MV-4-11 (cell line): ENCODE measurements at places on chromosomes 3 and 15.
A peak's percentile ranks its signal among the peaks of the same experiment; 100 is the strongest.

DNA sequence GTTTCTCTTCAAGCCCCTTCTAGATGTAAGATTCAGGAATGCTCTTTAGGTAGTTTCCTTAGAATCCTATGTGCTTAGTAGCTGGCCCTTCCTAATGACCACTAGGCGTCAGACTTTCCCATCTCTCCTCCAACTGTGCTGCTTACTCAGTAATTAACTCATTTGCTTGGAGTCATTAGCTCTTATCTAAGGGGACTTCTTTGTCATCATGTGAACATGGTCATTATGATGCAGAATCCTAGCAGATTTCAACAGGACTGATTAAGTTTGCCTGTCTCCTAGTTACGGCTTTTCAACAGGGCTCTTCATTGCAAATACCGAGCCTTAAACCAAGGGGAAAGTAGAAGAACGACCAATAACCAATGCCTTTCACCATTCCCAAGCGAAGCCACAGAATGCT, 46.4 kb downstream of the GJD2 start:
- peak; percentile 38 for DNase-seq

- DNase-seq = no peak
Measured at GRCh38 chr3:99084156-99084555, 182.7 kb upstream of the DCBLD2 start.

DNA sequence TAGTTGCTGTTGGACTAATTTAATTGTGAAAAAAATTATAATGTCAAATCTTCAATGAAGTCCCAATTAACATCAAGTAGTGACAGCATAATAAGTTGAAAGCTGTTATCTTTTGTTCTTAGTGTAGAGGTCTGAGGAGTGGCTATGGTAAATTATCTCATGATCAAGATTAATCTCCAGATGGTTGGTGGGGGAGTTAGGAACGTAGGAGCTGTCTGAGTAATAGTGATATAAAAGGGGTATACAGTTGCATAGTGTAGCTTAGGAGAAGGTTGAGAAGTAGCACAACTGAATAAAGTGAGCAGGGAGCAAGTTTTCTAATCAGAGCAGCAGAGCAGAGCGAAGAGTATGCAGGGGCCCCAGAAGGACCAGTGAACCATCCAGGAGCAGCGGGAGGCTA, 19.5 kb downstream of the TMOD2 start:
- DNase-seq = no peak

GRCh38 chr3:143375698-143376097, 256.1 kb downstream of the CHST2 start:
- DNase-seq = no peak

DNA sequence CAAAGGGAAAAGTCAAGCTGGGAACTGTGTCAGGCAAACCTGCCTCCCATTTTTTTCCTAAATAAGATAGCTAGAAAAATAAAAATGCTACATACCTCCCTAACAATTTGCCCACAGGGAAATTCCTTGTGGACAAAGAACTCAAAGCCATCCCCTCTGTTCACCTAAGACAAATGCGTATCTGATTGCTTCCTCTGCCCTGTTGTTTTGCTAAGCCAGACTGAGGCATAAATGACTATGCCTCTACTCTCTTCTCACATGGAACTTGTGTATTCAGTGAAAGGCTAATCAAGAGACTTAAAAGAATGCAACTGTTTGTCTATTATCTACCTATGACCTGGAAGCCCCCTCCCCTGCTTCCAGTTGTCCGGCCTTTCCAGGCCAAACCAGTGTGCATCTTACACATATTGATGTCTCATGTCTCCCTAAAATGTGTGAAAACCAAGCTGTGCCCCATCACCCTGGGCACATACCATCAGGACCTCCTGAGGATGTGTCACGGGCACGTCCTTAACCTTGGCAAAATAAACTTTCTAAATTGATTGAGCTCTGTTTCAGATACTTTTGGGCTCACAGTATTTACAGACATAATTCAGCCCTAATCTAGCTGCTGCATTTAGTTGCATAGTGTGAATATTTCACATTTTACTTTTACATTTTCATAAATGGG, 15.8 kb downstream of the CHD2 start:
- DNase-seq = no peak

DNA sequence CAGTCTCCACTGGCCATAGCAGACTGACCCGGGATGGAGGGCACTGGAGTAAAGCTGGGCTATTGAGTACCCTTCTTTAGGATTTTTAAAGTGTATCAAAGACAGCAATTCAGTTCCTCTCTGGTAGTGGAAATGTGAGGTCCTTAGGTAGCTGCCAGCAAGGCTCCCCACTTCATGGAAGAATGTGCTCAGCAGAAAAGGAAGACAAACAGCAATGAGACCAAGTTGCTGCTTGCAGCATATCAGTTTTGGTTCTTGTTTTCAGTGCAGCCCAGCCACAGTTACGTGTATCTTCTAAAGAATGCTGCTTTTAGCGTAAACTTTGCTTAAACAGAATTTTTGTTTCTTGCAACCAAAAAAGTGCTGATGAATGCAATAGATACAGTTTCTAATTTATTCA, 374.0 kb upstream of the CBLB start:
- peak; percentile 76 for DNase-seq

- no peak for DNase-seq
Measured at GRCh38 chr3:75768303-75769017, 16.9 kb downstream of the ZNF717 start.

DNA sequence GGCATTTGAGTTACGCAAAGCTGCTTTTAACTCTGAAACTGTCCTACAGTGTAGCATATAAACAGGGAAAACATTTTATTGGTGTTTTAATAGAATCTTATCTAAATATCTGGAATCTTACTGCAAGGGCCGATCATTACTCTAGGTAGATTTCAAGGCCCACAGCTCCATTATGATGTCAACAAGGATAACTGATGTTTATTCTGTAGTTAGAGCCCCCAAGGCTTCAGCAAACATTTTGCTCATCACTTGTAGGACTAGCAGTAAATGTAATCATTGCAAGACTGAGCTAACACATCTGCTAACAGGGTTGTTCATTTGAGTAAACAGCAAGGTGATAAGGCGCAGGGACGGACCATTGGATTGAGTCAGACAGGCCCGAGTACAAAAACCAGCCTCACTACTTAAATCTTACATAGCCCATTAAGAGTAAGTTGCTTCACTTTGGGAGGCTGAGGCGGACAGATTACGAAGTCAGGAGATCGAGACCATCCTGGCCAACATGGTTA, 332.5 kb upstream of the TPRG1 start:
- no peak for DNase-seq

GRCh38 chr15:50543556-50543955, 2.9 kb downstream of the USP50 start:
- DNase-seq = no peak

DNA sequence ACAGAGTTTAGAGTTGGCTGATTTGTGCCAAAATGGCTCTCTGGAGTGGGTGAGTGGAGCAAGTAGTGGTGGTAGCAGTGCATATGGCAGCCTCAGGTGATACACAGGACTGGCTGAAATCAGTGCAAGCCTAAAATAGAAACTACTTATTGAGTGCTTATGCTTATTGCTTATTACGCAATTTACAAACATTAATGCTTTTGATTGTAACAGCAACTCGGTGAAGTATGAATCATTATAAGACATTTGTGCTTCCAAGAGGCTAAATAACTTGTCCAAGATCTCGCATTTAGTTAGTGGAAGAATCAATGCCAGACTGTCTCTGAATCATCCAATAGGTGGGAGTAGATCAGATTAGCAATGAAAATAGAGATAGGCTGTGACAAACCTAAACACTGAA, 353.8 kb downstream of the NAALADL2 start:
- DNase-seq = no peak

DNA sequence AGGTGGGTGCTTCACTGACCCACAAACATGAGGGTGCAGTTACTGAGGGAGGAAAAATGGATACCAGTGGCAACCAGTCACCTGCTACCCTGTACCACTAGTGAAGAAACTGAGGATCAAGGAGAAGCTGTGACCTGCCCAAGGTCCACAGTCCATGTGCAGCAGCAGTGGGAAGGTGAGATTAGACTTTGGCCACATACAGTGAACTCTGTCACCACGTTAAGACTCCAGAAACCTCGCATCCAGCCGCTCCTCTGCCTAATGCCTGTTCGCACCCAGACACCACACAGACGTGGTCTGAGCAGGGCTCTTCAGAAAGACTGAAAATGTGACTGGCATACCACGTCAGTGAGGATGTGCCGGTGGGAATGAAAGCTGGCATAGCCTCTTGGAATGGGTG, 20.0 kb downstream of the TPRA1 start:
- no peak for DNase-seq

DNA sequence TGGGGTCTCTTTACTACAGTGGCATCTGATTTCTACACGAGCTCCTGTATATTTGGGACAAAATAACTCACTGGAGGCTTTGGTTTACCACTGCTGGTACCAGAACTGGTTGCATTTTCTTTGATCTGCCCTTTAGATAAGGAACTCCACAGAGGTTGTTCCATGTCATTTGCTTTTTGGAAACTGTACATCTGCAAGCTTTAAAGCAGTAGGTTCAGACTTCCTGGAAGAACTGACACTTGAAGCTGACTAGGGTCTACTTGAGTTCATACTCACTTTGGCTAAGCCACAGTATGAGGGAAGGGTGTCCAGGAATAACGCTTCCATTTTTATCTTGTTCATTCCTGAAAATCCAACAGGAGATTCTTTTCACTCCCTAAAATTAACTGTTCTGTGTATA, 86.4 kb downstream of the WWTR1 start:
- no peak for DNase-seq

- no peak for DNase-seq
Measured at GRCh38 chr3:112602217-112602838, 38.6 kb downstream of the CCDC80 start.

DNA sequence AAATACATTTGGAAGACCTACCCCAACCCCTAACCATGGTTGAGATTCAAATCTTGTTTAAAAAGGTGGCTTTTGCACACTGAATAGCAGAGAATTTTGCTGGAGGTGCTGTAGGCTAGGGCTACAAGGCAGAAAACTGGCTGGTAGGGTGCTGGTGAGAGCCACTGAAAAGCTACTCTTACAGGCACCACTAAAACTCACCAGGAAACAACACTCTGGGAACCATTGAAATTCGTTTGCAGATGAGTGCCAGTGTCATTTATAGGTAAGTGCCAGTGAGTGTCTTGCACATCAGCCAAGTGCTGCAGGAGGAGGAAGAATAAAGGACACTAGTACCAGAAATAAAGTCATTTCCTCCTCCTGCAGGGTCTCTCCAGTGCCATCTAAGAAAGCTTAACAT, 610.2 kb downstream of the ZNF385D start:
- no peak for DNase-seq

GRCh38 chr15:31556494-31557150, 230.0 kb downstream of the KLF13 start:
- DNase-seq = no peak

DNA sequence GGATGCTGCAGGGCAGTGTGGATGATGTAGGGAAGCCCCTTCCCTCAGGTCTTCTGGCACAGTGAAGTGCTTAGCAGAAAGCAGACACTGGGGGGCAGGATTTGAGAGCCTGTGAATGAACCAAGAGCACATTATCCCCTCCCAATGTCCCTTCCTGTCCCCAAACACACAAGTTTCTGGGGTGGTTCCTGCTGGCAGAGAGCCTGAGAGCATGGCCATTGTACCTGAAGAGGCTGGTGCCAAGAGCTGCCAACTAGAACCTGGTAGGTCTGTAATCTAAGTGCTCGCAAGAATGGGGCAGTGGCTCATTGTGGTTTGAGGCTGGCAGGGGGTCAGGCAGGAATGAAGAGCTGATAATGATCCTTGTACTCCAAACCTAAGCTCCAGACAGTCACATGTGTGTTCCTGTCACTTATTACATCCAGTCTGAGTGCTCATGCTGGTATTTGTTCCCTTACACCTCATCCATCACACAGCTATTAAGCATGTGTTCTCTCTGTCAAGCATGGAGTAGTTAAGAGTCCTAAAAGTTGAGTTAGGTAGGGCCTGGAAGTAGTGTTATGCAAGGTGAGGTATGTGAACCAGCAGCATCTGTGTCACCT, 6.7 kb upstream of the CCR1 start:
- DNase-seq = peak; percentile 73

GRCh38 chr3:77370413-77370812, 330.5 kb downstream of the ROBO2 start:
- no peak for DNase-seq
